HFF-Myc (cell line): ENCODE measurements at places on chromosomes 12 and 14.

- no peak for DNase-seq
Measured at GRCh38 chr12:3225796-3226180, 148.6 kb downstream of the TSPAN9 start.

GRCh38 chr12:64656429-64656828, 46.1 kb downstream of the RASSF3 start:
- no peak for DNase-seq

DNA sequence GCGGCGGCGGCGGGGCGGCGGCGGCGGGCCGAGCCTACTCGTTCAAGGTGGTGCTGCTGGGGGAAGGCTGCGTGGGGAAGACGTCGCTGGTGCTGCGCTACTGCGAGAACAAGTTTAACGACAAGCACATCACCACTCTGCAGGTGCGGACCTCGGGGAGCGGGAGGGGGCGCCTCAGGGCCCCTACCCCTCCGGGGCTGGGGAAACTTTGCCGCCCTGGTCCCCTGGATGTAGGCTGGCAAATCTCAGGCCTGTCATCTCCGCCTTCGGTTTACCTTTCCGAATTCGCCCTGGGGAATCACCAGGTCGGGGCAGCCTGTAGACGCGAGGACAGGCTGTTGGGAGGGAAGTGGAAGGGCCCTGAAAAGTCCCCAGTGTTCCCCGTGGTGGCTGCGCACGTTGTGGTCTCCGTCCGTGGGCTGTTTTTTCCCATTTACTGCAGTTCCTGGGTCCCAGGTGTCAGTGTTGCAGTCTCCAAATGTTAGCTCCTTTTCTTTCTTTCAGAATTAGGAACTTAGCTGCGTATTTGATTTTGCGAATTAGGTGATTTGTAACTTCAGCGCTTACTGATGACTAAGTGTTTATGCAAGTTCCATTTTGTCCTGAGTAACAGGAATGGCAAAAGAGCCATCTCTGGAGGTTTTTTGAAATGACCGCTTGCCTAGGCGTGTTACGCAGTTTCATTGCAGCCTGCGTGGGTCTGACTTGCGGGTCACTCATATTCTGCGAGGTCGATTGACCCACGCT, 656 bp downstream of the RAB21 start:
- no peak for DNase-seq

- peak; percentile 96 for DNase-seq
Measured at GRCh38 chr12:92143686-92144630, 1.7 kb downstream of the BTG1 start.

DNA sequence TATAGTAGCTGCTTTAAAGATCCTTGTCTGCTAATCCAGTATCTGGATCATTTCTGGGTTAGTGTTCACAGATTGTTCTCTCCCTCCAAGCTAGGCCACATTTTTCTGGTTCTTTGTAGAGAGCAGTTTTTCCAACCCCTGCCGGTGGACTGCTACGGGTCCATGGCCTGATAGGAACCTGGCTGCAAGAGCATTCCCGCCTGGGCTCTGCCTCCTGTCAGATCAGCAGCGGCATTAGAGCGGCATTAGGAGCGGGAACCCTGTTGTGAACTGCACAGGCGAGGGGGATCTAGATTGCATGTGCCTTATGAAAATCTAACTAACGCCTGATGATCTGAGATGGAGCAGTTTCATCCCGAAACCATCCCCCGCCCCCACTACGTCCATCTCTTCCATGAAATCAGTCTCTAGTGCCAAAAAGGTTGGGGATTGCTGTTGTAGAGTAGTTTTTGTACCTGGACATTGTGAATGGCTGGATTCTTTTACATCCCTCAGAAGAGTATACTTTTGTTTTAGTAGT, 50.4 kb downstream of the MYRFL start:
- no peak for DNase-seq

DNA sequence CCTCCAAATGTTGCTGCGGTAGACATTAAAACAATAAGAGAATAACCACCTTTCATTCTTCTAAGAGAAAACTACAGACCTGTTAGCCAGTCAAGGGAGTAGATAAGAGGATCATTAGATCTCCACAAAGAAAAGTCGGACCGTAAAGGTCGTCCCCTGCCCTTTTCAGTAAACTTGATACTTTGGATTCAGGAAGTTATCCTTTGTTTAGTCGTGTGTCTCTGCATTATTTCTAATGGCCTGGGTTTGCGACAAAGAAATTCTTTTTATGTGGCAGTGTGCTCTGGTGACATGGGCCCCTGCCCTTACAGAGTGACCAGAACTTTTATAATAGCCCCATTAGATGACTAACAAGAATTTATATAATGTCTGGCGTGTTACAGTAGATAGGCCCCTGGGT, 44.6 kb upstream of the EVL start:
- no peak for DNase-seq

GRCh38 chr12:7120166-7120565, 8.5 kb downstream of the RBP5 start:
- DNase-seq, result no peak

DNA sequence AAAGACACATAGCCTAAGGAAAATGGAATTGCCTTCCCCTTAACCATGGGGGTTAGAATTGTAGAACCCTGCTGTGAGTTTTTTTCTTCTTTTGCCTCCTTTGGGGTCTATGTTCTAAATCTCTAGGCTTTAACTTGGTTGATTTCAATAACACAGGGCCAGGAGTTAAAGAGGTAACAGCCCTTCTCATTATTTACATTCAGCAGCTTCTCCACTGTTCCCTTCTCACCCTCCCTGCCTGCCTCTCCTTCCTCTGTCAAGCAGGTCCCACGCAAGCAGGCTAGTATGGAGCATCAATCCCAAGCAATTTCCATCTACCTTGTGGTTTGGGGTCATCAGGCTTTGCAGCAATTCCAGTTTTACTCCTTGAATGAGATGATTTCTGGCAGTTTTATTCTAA, 236.1 kb upstream of the G2E3 start:
- no peak for DNase-seq

GRCh38 chr14:49194067-49194466, 392.1 kb downstream of the RPS29 start:
- no peak for DNase-seq

DNA sequence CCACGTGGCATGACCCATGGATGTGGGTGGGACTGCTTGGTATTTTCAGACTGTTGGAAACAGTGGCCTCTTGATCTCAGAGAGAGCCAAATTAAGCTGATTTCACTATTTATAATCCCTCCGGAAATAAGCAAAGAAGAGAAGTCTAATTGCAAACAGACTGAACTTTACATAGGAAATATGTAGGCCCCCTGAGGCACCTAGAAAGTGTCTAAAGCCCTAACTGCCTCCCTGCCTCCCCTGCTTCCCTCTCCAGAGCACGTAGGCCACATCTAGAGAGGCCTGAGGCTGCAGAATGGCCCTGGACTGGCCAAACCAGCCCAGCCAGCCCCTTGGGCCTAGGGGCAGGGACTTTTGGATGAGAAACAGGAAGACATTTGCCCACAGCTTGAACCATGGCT, 123.8 kb downstream of the ZFP36L1 start:
- no peak for DNase-seq

GRCh38 chr14:24990050-24990449, 59.9 kb downstream of the STXBP6 start:
- no peak for DNase-seq

GRCh38 chr12:93902736-93903562, 225.8 kb downstream of the CRADD start:
- DNase-seq, result no peak

- DNase-seq, result no peak
Measured at GRCh38 chr14:66131111-66131510, 355.1 kb upstream of the CCDC196 start.

- DNase-seq, result no peak
Measured at GRCh38 chr12:75842090-75842489, 189.5 kb downstream of the PHLDA1 start.

DNA sequence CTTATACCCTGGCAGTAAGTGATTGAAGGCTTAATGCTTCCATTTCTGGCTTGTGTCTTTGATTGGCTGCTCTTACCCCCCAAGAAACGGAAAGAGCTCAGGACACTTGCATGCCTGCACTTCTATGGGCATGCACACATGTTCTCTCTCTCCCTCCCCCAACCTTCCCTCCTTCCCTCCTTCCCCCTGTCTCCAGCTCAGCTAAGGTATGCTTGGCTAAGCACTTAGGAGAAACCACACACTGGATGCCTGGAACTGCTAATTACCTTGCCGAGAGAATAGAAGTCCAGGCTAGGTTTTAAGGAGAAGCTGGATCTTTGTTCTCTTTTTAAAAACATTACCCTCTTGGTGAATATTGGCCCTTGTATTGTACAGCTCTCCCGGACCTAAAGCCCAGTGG, 1072.8 kb upstream of the TMEM132C start:
- no peak for DNase-seq

- DNase-seq, result no peak
Measured at GRCh38 chr12:47964106-47964728, 821 bp downstream of the TMEM106C start.

DNA sequence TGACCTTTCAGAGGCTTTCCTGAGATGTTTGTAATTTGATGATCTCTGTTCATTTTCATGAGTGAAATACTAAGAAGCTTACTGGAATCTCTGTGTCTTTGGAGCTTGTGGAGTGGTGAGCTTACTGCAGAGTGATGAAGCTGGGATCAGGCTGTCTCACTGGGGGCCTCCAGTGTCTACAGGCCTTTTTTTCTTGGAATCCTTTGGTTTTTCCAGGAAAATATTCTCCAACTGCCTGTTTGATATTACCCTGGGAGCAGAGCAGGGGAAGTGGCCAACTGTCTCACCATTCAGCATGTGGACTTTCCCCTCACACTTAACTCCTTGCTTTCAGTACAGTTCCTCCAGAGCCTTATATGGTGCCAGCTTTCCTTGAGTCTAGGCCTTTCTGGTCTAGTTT, 62.0 kb upstream of the KCNA1 start:
- no peak for DNase-seq

- DNase-seq, result no peak
Measured at GRCh38 chr12:130504110-130504839, 166.6 kb downstream of the PIWIL1 start.

- DNase-seq, result no peak
Measured at GRCh38 chr14:24851837-24852236, 198.1 kb downstream of the STXBP6 start.

DNA sequence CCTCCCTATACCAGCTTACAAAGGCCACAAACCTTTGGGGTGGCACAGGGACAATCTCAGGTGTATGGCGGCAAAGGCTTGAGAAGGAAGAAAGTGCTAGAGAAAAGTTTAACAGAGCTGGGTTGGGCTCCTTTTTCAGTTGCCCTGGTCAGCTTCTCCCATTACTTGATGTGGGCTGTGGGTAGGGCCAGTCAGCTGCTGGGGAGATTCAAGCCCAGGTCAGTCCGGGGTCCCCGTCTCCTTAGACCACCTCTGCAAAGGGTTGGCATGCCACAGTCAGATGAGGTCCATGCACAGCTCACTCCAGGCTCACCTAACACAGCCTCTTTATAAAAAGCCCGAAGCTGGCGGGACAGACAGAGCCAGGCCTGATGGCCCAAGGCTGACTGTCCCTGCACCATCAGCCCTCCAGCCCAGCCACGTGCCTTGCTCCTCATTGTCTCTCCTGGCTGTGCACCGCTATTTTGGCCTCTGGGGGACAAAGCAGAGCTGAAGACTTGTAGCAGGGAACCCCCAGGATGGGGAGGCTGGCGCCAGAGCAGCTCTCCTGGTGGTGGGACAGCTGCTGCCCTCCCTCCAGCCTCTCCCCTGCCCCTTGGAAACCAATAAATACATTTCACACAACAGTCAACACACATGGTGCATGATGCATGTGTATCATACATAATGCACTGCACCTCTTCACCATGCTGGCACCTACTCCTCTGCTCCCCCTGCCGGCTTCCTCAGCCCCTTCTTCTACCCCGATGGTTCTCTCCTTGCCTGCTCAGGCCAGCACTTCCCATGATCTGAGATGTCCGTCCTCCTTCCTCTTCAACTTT, 61.7 kb upstream of the DDX11 start:
- no peak for DNase-seq

GRCh38 chr14:54568821-54569595, 2.1 kb downstream of the SAMD4A start:
- no peak for DNase-seq

DNA sequence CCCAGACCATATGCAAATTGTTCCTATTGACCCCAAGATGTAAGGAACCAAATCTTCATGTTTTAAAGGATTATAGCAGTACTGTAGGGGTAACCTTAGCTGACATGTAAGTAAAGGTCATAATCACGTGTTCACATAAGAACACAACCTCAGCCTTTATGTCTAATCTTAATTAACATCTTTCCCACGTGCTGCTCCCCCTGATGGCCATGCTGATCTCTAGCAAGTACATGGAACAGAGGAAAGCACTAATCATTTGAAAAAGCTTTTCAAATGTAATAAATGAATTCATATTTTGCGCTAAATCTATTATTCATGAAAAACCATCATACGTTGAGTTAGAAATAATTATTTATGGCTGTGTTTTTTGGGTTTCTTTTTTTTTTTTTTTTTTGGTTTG, 30.5 kb upstream of the ITPR2 start:
- no peak for DNase-seq

- no peak for DNase-seq
Measured at GRCh38 chr12:117035287-117035686, 63.9 kb downstream of the TESC start.

GRCh38 chr12:63752841-63753240, 26.9 kb upstream of the RXYLT1 start:
- DNase-seq, result no peak

- no peak for DNase-seq
Measured at GRCh38 chr14:70664698-70665447, 23.2 kb downstream of the TTC9 start.

DNA sequence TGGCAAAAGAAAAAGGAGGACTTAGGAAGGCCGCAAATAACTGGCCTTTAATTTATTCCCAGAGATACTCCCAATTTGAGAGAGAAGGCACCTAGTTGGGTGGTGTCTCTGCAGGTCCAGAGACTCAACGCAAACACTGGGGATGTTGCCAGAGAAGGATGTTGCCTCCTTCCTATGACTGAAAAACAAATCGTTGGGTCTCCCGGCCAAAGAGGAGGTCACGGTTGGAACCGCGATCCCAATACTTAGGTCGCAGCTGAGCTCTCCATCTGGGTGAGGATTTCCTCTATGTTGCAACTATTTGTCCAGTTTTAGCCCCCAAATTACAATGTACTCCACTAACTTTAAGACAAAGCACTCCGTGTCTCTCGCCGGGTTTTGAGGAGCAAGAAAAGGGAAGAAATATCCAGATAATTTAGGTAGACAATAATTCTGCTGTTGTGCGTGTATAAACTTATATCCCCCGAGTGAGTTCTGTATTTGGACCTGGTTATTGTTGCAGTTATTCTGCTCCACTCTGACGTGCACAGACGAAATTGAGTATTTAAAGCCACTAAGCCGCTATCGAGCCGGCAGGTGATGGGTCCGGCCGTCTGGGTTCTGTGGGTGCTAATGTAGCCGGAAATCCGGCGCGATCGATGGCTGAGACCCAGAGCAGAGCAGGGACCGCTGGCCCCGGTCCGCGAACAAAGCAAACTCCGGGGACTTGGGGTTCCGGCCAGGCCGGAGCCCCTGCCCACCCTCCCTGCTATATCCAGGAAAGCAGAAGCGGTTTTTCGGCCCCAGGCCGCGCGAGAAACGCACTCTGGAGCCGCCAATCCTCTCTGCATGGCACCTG, 5.7 kb downstream of the HOXC12 start:
- no peak for DNase-seq

- no peak for DNase-seq
Measured at GRCh38 chr12:123991372-123991951, 18.4 kb downstream of the ZNF664 start.
